CD4-positive, alpha-beta T cell (primary cell): ENCODE measurements at places on chromosomes 7 and 10. TPM values are rescaled to one million over a fixed set of nuclear protein-coding genes. Genes with fewer than 3 reads are reported as not detected.
A peak's percentile ranks its signal among the peaks of the same experiment; 100 is the strongest.

GRCh38 chr10:106493751-106494150, 670.8 kb downstream of the SORCS1 start:
- no peak for DNase-seq
- no peaks in the 10 kb centered on the region for H3K36me3 ChIP-seq
- H3K27me3 ChIP-seq = no peaks in the 10 kb centered on the region
- H3K4me3 ChIP-seq = no peak overlapping the region

- no peak overlapping the region for H3K4me3 ChIP-seq
- H3K36me3 ChIP-seq = no peaks in the 10 kb centered on the region
- no peak for DNase-seq
- H3K27ac ChIP-seq = no peak overlapping the region
- H3K4me1 ChIP-seq = no peaks in the 10 kb centered on the region
These were observed 49.9 kb downstream of the CHST15 start for GRCh38 chr10:124043310-124044142.

GRCh38 chr10:1368842-1369171, 312.6 kb downstream of the WDR37 start:
- H3K27me3 ChIP-seq = peaks cover 4% of the 10 kb centered on the region
- H3K4me1 ChIP-seq = no peaks in the 10 kb centered on the region
- no peak overlapping the region for H3K4me3 ChIP-seq

Gene COL26A1
- total RNA-seq = not detected

DNA sequence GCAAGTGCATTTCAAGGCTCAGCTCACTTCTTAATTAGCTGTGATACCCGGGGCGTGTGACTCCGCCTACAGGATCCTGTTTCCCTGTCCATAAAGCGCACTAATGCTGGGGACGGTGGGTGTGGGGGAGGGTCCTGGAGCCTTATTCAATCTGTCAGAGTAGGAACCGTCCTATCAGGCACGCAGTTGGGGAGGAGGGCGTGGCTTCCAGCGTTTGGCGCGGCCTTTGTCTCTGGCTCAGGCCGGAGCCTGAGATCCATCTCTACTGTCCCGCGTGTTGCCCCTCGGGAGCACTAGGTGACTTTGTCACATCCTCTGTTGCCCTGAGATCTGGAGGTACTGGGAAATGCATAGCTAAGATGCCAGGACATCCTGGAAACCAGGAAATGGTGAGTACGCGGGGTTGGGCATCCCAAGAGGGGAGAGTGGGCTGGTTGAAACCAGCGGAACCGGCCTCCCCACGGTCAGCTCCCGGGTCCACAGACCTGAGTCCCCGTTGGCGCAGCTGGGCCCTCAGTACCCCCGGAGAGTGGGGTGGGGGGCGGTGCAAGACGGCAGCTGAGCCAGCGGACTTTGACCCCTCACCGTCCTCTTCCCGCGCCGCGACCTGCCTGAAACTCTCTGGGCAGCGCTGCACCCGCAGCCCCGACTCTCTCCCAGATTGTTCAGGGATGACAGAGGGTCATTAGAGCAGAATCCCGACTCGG, 104.4 kb upstream of the ZNF92 start:
- no peaks in the 10 kb centered on the region for H3K36me3 ChIP-seq
- H3K27ac ChIP-seq = no peak overlapping the region
- DNase-seq = peak; percentile 28

DNA sequence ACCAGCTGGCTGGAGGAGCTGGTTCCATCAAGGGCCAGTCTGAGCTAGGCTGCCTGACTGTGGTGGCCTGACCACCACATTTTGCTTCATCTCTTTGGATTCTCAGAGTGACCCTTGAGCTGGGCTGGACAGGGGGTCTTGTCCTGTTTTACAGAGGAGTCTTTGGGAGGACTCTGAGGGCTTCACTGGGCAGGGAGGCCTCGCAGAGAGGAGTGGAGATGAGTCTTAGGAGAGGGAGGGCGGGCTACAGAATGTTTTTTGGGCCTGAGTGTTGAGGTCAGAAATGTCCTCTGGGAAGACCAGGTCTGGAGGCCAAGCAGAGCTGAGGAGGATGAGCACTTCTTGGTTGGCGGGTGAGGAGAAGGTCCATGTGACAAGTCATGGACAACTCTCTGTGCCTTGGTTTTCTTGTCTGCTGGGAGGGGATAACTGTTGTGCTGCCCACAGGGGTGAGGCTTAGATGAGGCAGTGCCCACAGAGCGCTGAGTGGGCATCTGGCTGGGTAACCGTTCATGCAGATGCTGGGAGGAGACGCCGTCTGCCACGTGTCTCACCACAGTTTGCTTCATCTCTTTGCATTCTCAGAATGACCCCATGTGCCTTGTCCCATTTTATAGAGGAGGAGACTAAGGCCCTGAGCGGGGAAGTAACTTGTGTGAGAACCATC, 9.4 kb downstream of the TSPAN15 start:
- H3K4me3 ChIP-seq = no peak overlapping the region
- no peak for DNase-seq
- no peaks in the 10 kb centered on the region for H3K27me3 ChIP-seq
- no peak overlapping the region for H3K27ac ChIP-seq

- H3K36me3 ChIP-seq = peaks cover 56% of the 10 kb centered on the region
- H3K27me3 ChIP-seq = no peaks in the 10 kb centered on the region
- H3K4me1 ChIP-seq = peaks cover 64% of the 10 kb centered on the region
These were observed 10.9 kb downstream of the EIF4H start for GRCh38 chr7:74185016-74185415.
